ENCODE measurements at places on chromosomes 5 and 9. TPM values are rescaled to one million over a fixed set of nuclear protein-coding genes. Genes with fewer than 3 reads are reported as not detected.

BARHL1 gene
- total RNA-seq: not detected

CDC23 gene
- 16.8 TPM for total RNA-seq

RETREG1 gene
- 0.16 TPM for total RNA-seq

TNC gene
- total RNA-seq: 46.0 TPM

CDC20B gene
- total RNA-seq: under 0.01 TPM

MCTP1 gene
- total RNA-seq: 4.1 TPM

PTPN3 gene
- 1.2 TPM for total RNA-seq

CXCL14 gene
- total RNA-seq: not detected

KIF4B gene
- total RNA-seq: 0.08 TPM

C5orf52 gene
- total RNA-seq: not detected

PIP5K1B gene
- total RNA-seq: not detected

TCOF1 gene
- 23.4 TPM for total RNA-seq

PPP3R2 gene
- not detected for total RNA-seq

PCDHGB3 gene
- 6.1 TPM for total RNA-seq

ABLIM3 gene
- 91.3 TPM for total RNA-seq

MEGF9 gene
- 6.4 TPM for total RNA-seq

APBA1 gene
- total RNA-seq: 1.1 TPM

PCDHGC5 gene
- total RNA-seq: 1.1 TPM

GLRA1 gene
- total RNA-seq: not detected

BTNL3 gene
- total RNA-seq: not detected

ENTREP1 gene
- total RNA-seq: not detected
